ENCODE measurements at places on chromosomes 1 and 21. TPM values are rescaled to one million over a fixed set of nuclear protein-coding genes. Genes with fewer than 3 reads are reported as not detected.

SLC35D1 gene
- total RNA-seq = 10.3 TPM

GRCh38 chr1:110581682-110582145 is 24.4 kb downstream of the KCNA2 start:
- no peak for ATAC-seq

GRCh38 chr1:212285685-212286555 is 710 bp downstream of the PPP2R5A start:
- peak; percentile 25 for ATAC-seq

DNA sequence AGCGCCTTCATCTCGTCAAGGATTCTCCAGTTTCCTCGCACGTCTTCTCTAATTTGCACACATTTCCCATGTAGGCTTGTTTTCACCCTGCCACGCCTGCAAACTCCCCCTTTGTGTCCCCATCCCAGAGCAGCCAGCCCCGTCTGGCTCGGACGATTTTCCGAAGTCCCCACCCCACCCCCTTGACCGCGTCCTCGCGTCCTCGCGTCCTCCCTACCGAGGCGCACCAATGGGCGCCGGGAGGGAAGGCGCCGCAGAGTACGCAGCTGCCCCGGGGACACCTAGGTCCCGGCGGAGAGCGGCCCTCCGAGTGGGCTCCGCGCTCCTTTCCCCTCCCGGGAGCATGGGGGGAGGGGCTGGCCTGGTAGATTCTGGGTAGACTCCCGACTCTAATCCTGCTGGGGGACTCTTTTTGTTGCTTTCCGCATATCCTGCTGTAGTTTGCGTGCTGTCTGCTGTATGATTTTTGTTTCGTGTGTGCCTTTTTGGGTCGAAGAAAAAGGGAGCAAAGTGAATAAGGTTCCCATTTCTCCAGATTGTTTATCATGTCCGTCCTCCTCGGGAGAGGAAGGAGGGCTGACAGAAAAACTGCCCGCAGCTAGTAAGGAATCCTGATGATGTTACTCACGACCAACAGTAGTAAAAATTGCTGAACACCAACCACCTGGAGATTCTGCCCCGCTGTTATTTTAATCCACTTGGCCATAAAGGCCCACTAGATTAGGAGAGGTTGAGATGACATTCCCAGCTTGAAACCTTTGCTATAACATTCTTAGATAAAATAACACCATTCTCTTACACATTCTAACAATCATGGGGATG is 1.5 kb downstream of the CACHD1 start:
- no peak for ATAC-seq

TRIM17 gene
- 1.9 TPM for total RNA-seq

DNA sequence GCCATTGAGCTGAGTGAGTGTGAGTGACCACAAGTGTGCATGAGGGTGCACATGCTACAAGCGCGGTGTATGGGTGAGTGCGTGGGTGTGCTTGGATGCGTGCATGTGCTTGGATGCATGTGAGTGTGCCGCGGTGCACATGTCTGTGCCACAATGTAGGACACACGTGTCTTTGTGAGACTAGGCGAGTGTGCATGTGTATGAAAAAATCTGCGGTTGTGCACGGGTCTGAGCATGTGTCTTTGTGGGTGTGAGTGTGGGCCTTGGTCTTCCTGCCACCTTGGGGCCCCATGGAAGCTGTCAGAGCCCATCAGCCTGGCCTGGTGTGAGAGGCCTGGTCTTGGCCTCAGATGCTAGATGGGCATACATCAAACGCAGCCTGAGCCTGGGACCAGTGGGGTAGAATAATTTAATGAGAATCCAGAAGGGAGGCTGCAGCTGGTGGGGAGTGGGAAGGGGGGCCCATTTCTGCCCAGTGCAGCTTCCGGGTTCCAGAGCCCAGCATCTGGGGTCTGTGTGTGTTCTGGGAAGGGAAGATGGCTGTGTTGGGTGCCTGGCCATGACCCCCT is 103.9 kb upstream of the SLC2A1 start:
- ATAC-seq = no peak

DNA sequence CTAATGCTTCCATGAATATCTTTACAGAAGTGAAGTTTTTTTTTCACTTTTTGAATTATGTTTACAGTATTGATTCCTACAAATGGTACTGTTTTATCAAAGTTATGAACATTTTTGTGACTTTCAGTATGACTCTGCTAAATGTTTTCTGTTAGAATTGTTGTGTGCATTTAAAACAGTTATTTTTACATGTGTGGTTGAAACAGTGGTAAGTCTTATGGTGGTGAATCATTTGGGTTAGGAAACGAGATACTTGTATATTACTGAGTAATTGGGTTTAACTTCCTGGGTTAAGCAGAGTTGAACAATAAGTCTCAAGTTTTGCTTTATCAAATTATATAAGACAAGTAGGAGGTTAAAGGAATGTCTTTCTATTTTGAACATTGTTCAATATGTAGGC is 66.8 kb downstream of the VPS13D start:
- peak; percentile 99 for ATAC-seq

DNA sequence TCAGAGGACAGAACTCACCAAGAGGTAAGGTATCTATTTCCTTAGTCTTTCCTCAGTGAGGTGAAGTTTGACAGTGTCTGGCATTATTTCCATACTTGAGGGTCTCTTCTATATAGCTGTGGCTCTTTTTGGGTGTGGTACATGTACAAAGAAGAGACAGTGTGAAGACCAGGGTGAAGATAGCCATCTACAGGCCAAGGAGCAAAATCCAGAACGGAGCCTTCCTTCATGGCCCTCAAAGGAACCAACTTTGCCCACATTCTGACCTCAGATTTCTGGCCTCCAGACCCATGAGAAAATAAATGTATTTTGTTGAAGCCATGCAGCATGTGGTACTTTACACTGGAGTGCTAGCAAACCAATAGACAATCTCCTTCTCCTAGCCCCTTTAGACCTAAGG is 858.5 kb upstream of the B3GALT2 start:
- ATAC-seq = no peak

DNA sequence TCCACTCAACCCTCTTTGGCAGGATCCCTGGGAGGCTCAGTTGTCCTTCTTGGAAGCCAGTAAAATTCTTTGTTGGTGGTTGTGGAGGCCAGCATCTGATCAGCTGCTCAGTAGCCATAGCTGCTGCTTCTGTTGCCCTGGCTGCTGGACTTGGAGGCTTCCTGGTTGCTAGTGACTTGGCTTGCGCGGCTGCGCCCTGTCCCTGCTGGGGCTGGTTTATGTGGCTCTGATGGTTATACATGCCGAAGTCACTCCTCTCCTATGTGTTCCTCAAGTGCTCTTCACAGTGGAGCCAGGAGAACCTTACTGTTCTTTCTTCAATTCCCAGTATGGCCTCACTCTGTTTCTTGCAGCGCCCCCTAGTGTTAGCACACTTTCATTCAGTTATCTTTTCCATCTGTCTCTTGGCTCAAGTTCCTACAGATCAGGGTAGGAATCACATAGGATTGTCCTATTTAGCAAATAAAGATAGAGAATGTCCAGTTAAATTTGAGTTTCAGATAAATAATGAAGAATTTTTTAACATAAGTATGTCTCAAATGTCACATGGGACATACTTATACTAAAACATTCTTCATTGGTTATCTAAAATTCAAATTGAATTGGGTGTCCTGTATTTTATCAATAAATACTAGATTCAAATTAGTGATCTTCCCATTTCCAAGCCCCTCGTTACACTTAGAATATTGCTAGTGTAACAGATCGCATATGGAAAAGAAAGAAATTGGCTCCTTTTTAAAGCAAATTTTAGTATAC is 176.5 kb downstream of the TGFB2 start:
- ATAC-seq = no peak

- ATAC-seq = peak; percentile 52
These were observed 15.4 kb downstream of the BTG2 start for GRCh38 chr1:203320591-203321272.

- ATAC-seq = peak; percentile 65
These were observed 95.5 kb downstream of the ZFYVE9 start for GRCh38 chr1:52237430-52237829.
